A172 (cell line): ENCODE measurements at places on chromosomes 1 and 21.

DNA sequence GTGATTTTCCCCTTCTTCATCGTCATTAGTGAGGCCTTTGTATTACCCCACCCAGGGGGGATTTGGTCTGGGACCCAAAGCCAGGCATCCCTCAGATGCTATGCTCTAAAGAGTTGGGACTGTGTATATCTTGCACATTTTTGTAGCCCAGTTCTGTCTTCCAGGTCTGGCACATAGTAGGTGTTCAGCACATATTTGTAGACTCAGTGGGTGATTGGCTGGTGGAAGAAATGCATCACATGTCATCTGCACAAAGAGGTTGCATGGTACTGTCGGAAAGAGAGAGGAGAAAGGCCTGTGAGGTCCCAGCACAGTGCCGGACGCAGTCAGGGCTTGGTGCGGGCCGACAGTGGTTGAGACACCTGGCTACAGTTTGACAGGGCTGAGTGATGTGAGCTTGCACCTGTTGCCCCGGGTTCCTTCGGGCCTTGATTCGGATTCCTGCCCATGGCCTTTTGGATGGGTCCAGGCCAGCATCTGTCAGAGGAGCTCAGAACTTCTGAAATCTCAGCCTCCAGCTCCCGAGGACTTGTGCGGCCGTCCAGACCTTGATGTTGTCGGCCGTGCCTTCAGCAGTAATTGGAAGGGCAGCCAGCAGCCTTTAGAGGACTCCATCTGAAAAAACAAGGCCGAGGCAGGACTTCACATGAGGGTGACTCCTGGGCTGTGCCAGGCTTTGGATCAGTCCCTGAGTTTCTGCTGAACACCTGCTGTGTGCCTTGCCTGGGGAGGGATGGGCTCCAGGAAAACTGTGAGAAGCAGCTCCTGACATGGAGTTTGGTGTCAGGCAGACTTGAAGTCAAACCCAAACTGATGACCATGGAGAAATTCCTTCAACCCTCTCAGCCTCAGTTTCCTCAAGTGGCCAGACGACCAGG is 40.9 kb upstream of the PADI1 start:
- no peak for DNase-seq

- DNase-seq, result no peak
These were observed 58.7 kb downstream of the STUM start for GRCh38 chr1:226607268-226607660.

GRCh38 chr1:89995598-89996449 is 914 bp downstream of the ZNF326 start:
- DNase-seq, result peak; percentile 4

- DNase-seq, result no peak
These were observed 16.3 kb downstream of the TAL1 start for GRCh38 chr1:47215713-47216112.

DNA sequence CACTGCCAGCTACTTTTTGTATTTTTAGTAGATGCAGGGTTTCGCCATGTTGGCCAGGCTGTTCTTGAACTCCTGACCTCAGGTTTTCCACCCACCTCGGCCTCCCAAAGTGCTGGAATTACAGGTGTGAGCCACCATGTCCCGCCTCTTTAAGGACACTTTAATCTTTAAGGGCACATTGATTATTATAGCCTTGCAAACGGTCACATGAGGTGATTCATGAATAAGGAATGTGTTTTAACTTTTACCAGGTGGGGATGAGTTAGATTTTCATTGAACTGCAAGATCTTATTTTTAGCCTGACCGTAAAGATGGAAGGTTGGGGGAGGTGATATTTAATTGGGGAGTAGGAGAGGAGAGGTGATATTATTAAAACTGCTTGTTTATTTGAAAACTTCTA is 61.9 kb downstream of the TBCE start:
- DNase-seq, result no peak

- DNase-seq, result no peak
These were observed 187.2 kb downstream of the NFIA start for GRCh38 chr1:61269602-61270001.

GRCh38 chr1:238476841-238477240 is 586.1 kb upstream of the ZP4 start:
- no peak for DNase-seq

DNA sequence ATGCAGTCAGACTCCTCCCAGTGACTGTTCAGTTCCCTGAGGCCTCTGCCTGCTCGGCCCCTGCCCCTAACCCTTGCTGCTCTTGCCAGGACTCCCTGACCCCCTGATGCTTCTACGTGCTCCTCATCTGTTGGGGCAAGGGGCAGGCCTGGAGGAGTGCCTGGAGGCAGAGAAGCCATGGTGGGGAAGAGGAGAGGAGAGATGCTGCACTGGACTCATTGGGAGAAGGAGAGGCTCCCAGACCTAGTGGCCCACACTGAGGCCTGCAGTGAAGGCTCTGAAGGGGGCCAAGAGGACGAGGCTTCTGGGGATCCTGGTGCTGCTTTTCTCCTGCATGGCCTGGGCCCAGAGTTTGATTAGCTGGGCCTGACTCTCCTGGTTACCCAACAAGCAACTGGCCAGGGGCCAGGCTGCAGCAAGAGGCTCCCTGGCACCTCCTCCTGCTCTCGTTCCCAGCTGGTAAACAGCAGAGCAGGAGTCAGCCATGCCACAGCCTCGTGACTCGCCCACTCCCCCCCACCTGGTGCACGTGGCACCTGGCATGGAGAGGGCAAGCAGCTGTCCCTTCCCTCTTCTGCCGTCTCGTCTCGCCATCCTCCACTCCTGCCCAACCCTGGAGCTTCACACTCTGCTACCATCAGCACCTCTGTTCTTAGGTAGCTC is 847 bp upstream of the RORC start:
- peak; percentile 64 for DNase-seq

DNA sequence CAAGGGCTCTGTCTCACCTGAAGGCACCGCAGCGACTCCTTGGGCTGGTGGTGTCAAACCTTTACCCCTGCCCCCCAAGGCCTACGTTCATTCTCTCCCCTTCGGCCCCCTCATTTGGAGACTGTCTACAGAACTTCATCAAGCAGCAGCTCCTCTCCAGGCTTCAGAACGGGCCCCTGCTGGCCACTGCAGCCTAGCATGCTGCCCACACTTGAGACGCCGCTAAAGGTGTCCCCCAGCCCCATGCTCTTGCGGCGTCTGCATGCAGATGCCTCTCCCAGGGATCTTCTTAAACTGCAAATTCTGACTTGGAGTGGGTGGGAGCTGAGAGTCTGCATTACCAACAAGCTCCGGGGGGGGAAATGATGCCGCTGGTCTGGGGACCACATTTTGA is 104.2 kb downstream of the PRDM2 start:
- DNase-seq, result no peak

GRCh38 chr1:32761253-32761877 is 55.8 kb downstream of the YARS1 start:
- peak; percentile 76 for DNase-seq

- DNase-seq, result peak; percentile 57
These were observed 16.1 kb upstream of the LRRC8D start for GRCh38 chr1:89804642-89805237.

DNA sequence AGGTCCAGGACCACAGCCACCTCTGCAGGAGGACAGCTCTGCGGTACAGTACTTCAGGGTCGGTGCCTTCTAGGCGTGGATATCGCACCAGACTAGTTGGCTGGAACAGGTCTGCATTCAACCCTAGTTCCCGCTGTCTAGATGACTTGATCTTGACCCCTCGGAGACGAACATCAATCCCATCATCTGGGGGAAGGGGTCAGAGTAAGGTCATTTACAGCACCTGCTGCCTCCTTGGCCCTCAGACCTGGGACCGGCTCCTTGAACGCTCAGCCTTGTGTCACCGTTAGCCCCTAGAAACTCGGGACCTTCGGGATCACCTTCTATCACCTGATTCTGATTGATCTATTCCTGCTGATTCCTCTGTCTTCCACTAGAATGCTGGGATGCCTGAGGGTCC is 2.6 kb downstream of the HECTD3 start:
- no peak for DNase-seq

DNA sequence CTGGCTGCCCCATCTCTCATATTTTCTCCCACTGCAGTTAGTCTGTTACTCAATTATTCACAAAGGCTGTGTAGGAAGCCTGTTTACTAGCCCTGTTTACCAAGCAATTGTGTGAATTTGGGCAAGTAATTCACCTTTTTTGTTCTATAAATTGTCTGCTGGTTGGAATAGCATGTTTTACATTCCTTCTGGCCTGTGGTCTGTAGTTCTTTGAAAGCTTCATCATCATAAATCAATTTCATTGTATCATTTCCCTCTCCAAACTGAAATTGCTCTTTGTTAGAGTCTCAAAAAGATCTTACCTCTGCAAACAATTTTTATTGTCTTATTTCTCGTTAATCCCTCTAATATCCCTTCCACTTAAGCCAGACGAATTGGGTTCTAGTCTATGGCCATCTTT is 1059.5 kb upstream of the ADGRL4 start:
- peak; percentile 30 for DNase-seq

- peak; percentile 29 for DNase-seq
These were observed 6.8 kb upstream of the SLC22A15 start for GRCh38 chr1:115969509-115969908.

DNA sequence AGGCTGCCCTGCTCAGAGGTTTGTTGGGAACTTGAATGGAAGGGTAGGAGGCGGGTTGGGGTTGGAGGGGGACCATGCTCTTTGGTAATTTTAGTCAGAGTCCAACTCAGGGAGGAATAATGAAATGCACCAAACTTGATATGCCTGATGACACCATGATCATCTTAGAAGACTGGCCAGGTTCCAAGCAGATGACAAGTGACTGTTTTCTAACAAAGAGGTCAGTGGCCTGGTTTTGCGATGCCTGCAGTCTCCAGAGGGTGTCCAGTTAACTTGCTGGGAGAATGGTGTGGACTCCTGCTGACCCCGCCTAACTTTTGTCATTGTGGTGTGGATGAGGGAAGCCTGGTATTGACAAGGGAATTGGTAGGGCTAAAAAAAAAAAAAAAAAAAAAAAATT is 12.4 kb downstream of the VANGL1 start:
- DNase-seq, result no peak

DNA sequence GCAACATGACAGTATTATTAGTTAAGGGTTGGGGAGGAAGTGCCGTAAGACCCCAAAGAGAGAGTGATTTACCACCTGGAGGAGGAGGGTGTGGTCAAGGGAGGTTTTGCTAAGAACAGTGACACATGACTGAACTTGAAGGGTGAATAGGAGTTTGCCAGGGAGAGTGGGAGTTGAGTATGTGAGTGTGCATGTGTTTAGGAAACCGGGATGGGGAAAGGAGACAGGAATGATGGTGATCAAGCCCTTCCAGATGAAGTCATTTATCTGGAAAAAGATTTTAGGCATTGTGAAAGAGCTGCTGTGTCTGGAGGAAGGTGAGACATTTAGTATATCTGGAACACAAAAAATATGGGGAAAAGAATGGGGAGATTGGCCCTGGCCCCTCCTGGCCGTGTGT is 28.1 kb upstream of the IL10 start:
- DNase-seq, result no peak

GRCh38 chr1:169933984-169934725 is 40.5 kb upstream of the SCYL3 start:
- peak; percentile 76 for DNase-seq

DNA sequence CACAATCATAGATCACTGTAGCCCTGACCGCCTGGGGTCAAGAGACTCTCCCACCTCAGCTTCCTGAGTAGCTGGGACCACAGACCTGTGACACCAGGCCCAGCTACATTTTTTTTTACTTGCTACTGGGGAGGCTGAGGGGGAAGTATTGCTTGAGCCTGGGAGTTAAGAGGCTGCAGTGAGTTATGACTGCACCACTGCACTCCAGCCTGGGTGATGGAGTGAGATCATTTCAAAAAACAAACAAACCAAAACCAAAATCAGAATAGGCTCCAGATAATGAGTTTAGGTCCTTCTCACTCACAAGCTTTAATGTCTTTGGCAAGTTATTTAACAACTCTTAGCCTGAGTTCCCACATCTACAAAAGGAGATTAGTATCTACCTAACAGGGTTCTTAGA is 22.8 kb downstream of the WDR26 start:
- peak; percentile 18 for DNase-seq

GRCh38 chr21:35905096-35905962 is 155.0 kb downstream of the SETD4 start:
- DNase-seq, result no peak

DNA sequence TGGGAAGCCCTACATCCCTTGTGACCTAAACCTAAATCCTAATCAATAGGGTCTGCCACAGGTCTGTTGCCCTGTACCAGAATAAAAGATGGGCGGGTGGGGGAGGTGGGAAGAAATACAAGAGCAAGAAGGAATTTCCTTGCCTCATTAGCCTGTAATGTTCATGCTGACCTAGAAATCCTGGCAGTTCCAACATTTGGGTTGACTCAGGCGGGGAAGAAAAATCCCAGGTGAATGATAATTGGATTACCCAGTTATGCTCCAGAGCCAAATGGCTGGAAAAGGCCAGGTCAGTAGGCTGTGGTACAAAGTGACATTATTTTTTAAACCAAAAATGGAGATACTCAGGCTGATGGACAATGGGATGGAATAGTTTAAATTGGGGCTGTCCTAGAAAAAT is 27.3 kb upstream of the A3GALT2 start:
- DNase-seq, result peak; percentile 29

DNA sequence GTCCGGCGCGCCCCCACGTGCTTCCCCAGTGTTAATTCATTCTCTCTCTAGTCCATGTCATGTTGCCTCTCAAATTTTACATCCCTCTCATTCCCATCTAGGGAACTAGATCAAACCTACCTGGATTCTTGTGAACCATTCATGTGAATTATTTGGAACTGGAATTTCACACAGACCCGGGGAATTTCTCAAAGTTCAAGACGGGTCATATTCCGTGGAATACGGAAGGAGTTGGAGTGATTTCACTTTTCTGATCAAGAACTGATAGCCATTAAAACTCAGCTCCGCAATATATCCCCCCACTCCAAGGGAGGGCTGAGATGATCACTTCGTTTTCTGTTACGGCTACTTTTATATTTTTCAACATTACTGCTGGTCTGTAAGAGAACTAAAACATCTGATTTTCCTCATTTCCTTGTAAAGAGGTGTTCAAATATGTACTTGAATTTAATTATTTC is 1.0 kb upstream of the ENO1 start:
- DNase-seq, result no peak

- DNase-seq, result no peak
These were observed 28.0 kb downstream of the ARHGAP29 start for GRCh38 chr1:94209425-94209824.

DNA sequence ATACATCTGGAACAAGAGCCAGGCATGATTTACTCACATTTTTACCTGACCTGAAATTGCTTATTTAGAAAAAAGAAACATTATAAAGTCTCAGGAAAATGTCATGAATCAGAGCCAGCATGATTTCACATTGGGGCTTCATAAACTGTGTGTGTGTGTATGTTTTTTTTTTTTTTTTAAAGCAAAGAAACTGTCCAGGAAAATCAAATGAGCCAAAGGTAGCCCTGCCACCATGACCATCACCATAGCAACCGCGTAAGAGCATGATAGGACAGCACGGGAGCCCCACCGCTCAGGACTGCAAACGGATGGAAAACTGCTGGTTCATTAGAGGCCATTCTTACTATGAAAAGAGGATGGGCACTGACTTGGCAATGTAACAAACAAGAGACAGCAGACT is 139.2 kb downstream of the NTMT2 start:
- DNase-seq, result no peak

GRCh38 chr21:45819478-45820170 is 161.9 kb upstream of the COL6A1 start:
- DNase-seq, result no peak

GRCh38 chr1:18949686-18950400 is 6.6 kb downstream of the IFFO2 start:
- peak; percentile 45 for DNase-seq
